ENCODE measurements at places on chromosomes 3 and 15. TPM values are rescaled to one million over a fixed set of nuclear protein-coding genes. Genes with fewer than 3 reads are reported as not detected.
A peak's percentile ranks its signal among the peaks of the same experiment; 100 is the strongest.

SEMA3B gene
- 4.3 TPM for total RNA-seq

VGLL3 gene
- total RNA-seq = 97.3 TPM

DENND4A gene
- total RNA-seq = 17.7 TPM

ANKRD63 gene
- under 0.01 TPM for total RNA-seq

AHSG gene
- not detected for total RNA-seq

HYAL1 gene
- 0.36 TPM for total RNA-seq

DNA sequence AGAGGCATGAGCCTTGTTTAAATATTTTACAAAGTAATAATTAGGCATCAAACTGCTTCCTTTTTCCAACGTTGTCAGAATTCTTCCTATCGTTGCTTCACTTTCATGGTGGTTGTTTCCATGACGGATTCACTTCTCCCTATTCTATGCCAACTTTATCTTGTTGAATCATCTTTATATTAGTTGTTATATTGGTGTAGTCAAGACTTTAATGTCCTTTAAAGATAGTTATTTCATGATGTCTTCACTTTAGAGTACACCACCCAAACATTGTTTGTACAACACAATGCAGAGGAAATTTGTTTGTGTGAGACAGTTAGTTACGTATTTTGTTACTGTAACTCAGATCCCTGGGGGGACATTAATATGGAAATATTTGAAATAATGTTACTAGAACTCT is 61.9 kb downstream of the CRYBG3 start:
- no peak for DNase-seq

- DNase-seq = no peak
Observed at GRCh38 chr15:45603881-45604280, 16.7 kb downstream of the BLOC1S6 start.

- no peak for DNase-seq
Observed at GRCh38 chr3:73422571-73422970, 202.2 kb downstream of the PDZRN3 start.

DNA sequence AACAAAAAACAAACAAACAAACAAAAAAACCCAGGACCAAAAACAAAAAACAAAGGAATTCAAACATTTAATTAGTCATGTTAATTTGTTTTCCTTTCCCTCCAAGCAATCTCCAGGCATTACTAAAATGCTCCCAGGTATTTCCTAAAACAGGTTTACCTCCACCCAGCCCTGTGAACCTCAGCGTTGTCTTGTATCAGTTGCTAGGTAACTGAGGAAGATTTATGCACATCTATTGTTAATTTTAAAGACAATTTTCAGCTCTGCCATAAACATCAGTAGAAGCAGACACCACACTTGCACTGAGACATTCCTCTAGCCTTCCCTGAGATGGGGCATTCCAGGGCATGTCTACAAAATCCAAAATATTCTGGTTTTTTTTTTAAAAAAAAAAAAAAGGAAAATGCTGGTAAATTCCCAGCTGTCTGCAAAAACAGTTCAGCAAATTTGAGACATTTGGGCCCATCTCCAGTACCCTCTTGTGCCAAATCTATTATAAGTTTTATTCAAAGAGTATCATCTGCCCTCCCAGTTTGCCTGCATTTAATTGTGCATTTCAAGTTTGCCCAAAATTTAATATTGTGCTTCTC is 227.6 kb downstream of the ADAMTS9 start:
- no peak for DNase-seq

- no peak for DNase-seq
Observed at GRCh38 chr3:4460334-4460733, 6.7 kb downstream of the SUMF1 start.

DNA sequence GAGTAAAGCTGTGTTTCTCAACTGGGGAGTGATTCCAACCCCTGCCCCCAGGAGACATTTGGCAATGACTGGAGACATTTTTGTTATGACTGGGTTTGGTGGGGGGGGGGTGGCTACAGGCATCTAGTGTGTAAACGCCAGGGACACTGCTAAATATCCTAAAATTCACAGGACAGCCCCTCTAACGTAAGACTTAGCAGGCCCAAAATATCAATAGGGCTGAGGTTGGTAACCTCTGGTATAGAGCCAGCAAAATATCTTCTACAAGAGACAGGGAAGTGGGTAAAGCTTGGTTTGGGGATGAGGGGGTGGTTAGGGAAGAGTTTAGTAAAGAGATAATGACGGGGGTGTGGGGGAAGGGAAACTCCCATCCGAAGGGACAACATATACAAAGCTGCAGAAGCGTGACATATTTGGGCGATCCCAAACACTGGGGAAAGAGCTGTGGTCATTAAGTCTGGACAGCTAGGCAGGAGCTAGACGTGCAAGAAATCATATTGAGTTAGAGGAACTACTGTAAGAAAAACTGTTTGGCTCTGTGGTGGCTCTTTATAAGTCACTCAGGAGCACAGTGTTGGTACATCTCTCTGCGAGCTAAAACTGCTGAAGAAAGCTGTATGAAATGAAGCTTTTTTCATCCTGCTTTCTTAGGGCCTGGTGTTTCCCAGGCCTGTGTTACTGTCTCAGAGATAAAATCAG is 697 bp upstream of the TRIM69 start:
- DNase-seq = peak; percentile 16

DNA sequence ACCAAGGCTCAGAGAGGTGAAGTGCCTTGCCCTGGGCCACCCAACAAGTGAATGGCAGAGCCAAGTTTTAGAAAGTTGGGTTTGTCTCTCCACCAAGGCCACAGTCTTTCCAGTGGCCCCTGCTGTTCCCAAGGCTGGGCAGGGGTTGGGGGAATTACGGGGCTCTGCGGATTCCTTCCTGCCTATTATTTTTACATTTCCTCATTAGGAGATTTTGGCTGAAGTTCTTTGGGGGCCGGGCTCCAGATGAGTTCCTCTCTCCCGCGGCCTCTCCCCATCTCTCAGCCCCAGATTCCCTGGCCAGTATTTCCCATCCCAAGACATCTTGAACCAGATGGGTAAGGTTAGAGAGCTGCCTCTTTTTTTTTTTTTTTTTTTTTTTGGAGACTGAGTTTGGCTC is 44.0 kb upstream of the SMAD6 start:
- DNase-seq = no peak

- peak; percentile 83 for DNase-seq
Observed at GRCh38 chr15:39586387-39587095, 5.7 kb downstream of the THBS1 start.

- DNase-seq = no peak
Observed at GRCh38 chr3:163468531-163469335, 1609.6 kb downstream of the SI start.

GRCh38 chr3:191740712-191741111 is 279.7 kb downstream of the PYDC2 start:
- no peak for DNase-seq

- DNase-seq = no peak
Observed at GRCh38 chr15:23628612-23629233, 18.9 kb downstream of the MAGEL2 start.

GRCh38 chr15:60009124-60009960 is 5.2 kb downstream of the FOXB1 start:
- DNase-seq = no peak

GRCh38 chr3:186790261-186790981 is 7.0 kb downstream of the EIF4A2 start:
- DNase-seq = peak; percentile 61

DNA sequence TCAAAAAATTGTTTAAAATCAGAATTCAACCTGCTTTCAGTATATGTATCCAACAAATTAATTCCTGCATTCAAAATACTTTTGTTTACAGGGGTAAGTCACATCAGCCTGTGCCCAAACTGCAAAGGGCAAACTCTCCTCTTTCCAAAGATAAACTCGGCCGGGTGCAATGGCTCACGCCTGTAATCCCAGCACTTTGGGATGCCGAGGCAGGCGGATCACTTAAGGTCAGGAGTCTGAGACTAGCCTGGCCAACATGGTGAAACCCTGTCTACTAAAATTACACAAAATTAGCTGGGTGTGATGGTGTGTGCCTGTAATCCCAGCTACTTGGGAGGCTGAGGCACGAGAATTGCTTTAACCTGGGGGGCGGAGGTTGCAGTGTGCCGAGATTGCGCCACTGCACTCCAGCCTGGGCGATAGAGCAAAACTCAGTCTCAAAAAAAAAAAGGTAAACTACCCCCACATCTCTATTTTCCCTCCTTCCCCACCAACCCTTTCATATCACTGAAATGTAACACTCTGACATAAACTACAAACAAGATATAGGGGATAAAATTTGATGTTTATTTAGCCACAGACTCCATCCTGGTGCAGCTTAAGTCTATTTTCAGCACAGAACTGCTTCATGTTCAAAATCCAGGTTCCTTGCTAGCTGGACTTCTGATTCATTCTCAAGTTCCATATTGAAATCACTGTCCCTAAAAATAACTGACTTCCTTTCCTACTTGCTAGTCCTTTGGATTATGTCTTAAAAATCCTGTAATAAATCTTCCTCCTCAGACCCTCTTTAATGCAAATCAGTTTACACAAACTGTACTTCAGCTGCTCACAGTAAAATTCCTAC is 15.4 kb downstream of the UBP1 start:
- DNase-seq = no peak

GRCh38 chr3:127652246-127652995 is 20.3 kb upstream of the ABTB1 start:
- DNase-seq = peak; percentile 50

GRCh38 chr3:178545337-178545736 is 9.1 kb downstream of the KCNMB2 start:
- DNase-seq = no peak

DNA sequence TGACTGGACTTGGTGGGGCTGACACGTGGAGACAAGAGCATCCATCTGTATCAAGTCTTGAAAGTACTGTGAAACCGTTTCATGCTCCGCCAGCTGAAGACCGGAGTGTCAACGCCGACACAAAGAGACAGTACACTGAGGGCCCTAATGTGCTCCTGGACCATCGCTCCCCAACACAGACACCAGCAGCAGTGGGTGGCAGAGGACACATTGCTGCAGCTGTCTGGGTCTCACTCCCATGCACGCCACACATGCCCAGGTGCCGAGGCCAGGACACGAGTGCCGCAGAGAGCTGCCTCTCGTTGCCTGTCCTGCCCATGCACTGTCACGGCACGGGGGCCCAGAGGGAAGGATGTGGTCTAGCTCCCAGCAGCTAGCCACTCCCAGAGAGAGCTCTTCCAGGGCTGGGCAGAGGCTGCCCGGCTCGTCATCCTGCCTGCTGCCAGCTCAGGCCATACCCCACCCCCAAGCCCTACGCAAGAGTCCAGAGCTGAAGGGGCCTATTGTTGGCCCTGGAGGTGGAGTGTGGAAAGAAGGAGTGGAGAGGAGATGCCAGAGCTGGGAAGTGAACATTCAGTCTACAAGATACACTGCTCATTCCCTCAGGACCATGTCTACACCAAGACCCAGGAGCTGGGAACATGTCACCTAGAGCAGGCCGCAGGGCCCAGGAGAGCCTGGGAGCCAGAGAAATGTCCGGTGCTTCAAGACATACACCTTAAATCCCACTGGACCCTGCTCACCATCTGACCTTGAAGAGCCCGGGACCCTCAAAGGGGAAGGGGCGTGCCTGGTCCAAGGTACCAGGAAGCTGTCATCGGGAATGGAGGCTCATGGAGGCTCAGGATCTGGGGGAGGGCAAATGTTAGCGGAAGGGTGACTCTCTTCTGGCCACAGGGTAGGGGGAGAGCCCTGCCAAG is 7.7 kb downstream of the TNK2 start:
- peak; percentile 54 for DNase-seq
